Muscle of leg (tissue), 16 donors: ENCODE measurements at places on chromosomes 4 and X. TPM values are rescaled to one million over a fixed set of nuclear protein-coding genes. Genes with fewer than 3 reads are reported as not detected.

- DNase-seq: no peak
Measured at GRCh38 chr4:154642373-154643009, 30.0 kb upstream of the FGG start.

The FGF5 gene
- polyA plus RNA-seq: 1.7 TPM

The CSAG2 gene
- not detected for polyA plus RNA-seq

The FABP2 gene
- 0.08 TPM for polyA plus RNA-seq

DNA sequence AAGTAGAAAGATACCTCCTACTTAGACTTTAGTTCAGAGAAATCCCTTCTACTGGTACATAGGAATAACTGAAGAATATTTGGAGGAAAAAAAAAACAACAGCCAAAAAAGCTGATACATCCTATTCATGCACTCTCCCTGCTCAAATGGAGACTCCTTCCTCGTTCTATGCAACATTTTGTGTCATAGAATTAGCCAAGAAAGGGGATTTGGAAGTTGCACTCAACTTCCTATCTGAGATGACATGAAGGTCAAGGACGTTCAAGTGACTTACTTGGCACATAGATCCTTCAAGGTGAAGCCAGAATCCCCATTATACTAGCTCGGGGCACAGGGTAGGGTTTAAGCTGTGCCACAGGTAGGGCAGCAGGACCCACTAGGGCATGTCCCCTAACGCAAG is 56.2 kb upstream of the S100G start:
- no peak for DNase-seq

- DNase-seq: no peak
Measured at GRCh38 chrX:22126327-22126726, 94.2 kb downstream of the PHEX start.

- peak; percentile 94 for DNase-seq
Measured at GRCh38 chrX:134679221-134679620, 20.9 kb upstream of the PLAC1 start.

DNA sequence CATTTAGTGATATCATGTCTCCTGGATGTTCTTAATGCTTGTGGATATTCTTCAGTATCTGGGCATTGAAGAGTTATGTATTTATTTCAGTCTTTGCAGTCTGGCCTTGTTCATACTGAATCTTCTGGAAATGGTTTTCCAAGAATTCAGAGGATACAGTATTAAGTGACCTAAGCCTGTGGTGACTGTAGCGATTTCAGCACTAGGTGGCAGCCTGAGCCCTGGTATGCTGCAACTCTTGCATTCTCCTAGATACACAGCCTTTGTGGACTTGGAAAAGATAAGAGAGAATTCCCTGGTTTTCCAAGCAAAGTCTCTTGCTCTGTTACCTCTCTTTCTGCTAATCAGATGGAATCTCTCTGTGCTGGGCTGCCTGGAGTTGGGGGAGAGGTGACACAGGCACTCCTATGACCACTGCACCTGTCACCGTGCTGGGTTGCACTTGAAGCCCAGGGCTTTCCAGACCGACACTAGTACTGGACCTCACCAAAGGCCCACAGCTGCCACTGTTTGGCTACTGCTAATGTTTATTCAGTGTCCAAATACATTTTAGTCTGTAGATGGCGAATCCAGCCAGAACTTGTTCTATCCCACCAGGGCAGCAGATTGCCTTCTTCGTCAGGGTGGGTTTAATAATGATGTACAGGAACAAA is 19.3 kb upstream of the SPIN2A start:
- DNase-seq: peak; percentile 31

GRCh38 chr4:47933840-47934239 is 19.5 kb upstream of the NFXL1 start:
- DNase-seq: peak; percentile 61

- DNase-seq: no peak
Measured at GRCh38 chrX:121504153-121504552, 456.7 kb downstream of the GLUD2 start.

The MMAA gene
- 7.8 TPM for polyA plus RNA-seq

DNA sequence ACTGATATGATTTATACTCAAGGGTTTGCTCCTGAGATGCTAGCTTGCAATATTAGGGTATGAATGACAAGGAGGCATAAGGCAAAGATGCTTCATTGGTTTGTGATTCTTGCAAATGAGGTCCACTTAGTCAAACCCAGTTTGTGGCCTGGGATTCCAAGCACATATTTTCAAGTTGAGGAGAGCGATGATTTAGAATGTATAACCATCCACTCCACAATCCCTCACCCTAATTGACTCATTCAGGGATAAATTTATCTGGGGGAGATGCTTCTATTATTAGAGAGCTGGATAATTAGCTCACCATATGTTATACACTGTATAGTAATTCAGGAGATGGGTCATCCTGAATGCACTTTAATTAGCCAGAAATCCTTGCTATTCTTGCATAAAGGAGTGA is 118.3 kb upstream of the PUDP start:
- DNase-seq: no peak

The SASH3 gene
- polyA plus RNA-seq: 3.3 TPM
